CD14-positive monocyte (primary cell): ENCODE measurements at places on chromosomes 5 and 9.
A peak's percentile ranks its signal among the peaks of the same experiment; 100 is the strongest.

DNA sequence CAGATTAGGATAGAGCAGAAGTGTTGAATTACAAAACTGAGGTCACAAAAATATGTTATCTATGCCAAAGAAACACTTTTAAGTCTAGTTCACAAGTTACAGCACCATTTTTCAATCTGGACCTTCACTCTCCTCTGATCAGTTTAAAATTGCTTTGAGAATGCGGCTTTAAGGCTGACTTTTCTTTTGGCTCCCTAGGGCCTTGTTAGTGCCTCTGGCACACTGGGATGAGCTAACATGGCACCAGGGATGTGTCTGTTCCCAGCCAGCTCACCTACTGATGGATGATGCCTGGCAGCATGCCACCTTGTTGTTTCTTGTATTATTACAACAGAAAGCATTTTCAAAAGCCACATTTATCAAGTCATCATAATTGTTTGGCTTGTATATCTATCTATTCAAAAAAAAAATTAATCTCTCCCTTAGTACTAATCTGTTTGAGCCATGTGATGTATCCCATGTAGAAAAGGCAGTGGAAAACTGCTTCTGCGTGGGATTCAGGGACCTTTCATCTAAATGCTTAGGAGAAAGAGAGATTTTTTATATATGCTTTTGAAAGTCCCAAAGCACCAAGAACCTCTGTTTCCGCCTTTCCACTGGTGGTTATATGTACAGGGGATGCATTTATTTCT lies 46.6 kb downstream of the ADAMTSL1 start:
- DNase-seq = no peak

DNA sequence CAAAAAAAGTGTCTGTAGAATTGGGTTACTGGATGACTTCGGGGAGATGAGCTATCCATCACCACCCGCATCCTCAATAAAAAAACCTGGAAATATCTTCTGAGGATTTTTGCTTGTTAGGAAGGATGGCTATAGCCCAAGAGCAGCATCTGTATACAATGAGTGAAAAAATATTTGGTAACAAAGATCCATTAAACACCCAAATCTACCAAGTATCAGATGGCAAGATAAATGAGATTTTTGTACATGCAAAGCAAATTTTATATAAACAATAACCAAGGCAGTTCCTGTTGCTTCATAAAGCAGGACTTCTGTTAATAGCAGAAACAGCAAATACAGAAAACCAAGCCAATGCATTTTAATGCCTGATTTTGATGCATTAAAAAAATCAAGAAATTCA lies 166.6 kb downstream of the SLC28A3 start:
- DNase-seq = no peak

DNA sequence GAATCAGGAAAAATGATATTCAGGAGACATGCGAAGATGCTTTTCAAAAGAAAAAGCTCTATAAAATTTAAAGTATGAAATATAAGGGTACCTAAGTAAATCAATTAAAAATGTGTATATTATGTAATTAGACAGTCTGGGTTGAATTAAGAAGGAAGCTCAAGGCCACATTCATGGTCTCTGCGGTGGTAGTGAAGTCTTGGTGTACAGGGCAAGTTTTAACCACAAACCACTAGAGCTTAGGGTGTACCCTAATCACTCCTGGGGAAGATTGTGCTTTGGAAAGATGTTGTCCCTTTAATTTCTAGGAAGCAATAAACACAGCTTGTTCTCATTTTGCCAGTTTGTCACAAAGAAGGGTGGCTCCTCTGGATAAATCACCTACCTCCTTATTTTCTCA lies 287.2 kb upstream of the ZNF608 start:
- DNase-seq = no peak

DNA sequence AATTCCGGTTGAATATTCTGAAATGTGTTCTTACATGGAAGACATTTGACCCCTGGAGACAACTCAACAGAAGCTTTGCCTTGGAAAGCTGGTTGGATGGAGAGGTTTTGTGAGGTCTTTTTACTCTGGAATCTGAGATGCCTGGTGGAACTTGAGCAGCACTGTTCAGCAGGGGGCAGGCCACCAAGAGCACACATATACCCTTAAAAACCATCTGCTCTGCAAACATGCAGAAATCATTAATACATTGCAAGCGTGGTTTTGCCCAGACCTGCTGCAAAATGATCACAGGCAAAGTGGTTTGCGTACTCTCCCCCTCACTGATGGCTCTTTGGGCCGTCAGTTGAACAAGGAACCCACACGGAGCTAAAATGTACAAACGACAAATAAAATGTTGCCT lies 32.8 kb upstream of the DAP start:
- no peak for DNase-seq

- peak; percentile 35 for DNase-seq
Observed at GRCh38 chr9:98010445-98010844, 27.3 kb downstream of the ANP32B start.

DNA sequence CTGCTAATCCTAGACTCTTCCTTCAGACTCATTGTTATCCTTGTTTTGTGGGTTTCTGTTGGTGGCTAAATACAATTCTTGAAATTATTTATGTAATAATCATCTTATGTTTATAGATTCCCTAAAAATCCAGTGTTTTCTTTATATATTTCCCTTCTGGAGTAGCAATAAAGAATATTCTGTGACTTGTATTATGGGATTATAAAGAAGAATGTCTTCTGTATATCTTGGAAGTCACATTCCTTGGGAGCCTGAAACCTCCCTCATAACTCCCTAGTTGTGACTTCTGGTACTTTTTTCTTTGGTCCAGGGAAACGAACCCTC lies 356.1 kb downstream of the TMEM167A start:
- no peak for DNase-seq

DNA sequence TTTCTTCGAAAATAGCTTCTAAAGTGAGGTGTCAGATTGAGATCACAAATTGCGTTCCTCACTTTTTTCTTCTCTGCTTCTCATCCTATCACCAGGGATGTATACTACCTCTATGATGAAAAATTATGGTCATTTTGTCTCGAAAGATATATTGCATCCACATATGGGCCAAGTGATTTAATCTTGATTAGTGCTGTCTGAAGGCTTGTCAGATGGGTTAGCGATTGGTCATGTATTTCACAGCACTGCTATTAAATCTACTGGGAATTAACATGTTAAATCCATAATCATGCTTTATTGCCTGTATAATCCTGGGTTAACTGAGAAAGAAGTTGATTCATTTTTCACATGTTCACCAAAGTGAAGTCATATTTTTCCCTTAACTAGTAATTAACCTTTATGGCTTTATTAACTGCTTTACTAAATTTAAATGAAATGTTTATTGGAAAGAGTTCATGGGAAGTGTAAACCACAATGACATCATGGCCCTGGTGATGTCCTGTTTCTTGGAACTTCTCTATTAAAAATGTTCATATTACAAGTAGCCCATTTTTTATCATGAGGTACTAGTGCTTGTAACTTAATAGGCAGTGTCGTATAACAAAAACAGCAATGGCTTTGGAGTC lies 193.3 kb downstream of the SMC2 start:
- no peak for DNase-seq

GRCh38 chr5:132787076-132787475 lies 10.0 kb upstream of the SEPTIN8 start:
- DNase-seq = no peak

- no peak for DNase-seq
Observed at GRCh38 chr5:76041863-76042262, 41.3 kb upstream of the SV2C start.

GRCh38 chr5:115542086-115542485 lies 2.5 kb downstream of the FEM1C start:
- no peak for DNase-seq

DNA sequence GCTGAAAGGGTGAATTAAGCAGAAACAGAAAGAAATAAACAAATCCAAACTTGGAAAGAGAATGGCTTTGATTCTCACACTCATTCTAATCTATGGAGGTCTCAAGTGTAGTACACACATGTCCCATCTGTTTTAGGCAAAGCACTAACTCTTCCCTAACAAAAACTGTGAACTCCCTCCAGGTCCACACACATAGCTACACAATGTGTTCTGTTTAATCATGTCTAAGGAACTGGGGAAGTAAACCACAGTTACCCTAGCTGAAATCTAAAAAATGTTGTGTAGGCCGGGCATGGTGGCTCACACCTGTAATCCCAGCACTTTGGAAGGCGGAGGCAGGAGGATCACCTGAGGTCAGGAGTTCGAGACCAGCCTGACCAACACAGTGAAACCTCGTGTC lies 118.7 kb upstream of the FST start:
- no peak for DNase-seq

DNA sequence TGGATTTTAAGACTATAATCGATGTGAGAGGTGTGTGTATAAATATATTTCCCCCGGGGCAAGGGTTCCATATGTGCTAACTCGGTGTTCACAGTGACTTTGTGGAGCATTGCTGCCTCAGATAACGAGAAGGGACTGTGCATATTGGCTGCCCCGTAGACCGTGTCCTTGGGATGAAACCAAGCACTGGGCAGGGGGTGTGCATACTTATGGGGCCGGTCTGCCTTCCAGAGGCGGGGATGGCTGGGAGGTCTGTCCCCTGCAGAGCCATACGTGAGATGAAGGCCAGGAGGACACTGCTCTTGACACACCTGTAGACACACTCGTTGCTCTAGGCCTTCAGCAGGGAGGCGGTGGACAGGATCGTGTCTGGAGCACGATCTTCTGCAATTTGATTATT lies 56.0 kb upstream of the ZNF354A start:
- no peak for DNase-seq

DNA sequence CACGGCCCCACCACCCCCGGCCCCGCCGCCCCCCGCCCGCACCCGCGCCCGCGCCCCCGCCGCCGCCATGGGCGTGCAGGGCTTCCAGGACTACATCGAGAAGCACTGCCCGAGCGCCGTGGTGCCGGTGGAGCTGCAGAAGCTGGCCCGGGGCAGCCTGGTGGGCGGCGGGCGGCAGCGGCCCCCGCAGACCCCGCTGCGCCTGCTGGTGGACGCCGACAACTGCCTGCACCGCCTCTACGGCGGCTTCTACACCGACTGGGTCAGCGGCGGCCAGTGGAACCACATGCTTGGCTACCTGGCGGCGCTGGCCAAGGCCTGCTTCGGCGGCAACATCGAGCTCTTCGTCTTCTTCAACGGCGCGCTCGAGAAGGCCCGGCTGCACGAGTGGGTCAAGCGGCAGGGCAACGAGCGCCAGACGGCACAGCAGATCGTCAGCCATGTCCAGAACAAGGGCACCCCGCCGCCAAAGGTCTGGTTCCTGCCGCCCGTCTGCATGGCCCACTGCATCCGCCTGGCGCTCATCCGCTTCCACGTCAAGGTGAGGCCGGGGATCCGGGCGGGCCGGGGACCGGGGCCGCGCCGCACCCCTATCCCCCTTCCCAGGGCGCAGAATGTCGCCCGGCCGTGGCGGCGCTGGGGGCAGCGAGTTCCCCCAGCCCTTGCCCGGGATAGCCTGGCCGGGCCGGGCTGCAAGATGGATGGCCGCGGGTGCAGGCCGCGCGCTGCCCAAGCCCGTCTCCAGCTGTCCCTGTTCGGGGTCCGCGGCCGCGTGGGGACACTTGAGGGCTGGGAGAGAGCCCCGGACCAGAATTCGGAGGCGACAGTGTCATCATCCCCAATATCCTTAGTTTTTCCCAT lies 594 bp downstream of the FAM120A start:
- peak; percentile 29 for DNase-seq

GRCh38 chr9:133770076-133770777 lies 32.1 kb upstream of the SARDH start:
- DNase-seq = no peak

DNA sequence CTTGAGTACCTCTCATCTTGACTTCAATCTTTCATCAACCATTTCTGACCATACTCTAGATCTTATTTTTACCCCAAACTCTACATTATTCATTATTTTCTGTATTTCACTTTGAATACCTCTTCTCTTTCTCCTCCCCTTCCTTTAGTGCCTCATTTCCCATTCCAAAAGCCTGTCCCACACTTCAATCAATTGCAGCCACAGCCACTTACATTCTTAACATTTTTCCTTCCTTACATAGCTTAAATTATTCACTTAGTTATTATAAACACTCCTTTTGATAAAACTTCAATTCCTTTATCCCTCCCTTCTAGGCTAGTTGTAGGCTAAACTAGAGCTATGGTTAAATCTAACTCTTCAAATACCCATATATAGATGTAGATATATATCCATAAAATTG lies 344.0 kb downstream of the PRR16 start:
- no peak for DNase-seq

DNA sequence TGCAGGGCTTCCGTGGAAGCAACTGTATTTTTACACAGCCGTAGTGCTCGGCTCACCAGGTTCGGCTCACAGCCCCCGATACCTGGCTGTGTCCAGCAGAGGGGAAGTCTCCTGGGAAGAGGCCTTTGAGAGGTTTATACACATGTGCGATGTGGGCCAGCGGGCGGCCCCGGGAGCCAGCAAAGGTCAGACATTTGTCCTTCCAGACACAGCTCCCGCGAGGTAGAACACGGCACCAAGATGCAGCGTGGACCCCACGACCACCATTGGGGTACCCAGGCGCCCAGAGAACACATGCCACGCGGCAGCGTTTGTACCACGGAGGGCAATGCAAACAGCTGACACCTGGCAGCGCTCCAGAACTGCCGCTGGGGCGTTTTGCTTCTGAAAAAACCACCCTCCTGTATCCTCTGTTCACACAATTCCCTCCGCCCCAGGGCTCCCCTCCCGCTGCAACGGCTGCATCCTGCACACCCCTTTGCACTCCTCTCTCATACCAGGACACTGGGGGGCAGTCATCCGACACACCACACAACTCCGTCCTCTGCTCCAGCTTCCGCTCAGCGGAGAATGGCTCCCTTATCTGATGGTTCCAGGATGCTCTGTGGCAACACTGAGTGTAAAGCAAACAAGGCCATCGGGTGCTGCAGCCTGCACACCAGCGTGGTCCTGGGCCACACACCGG lies 235.3 kb downstream of the SYK start:
- DNase-seq = peak; percentile 81

GRCh38 chr9:77968506-77968905 lies 63.1 kb downstream of the GNAQ start:
- no peak for DNase-seq

- DNase-seq = no peak
Observed at GRCh38 chr5:171999877-172000276, 6.6 kb downstream of the FBXW11 start.

DNA sequence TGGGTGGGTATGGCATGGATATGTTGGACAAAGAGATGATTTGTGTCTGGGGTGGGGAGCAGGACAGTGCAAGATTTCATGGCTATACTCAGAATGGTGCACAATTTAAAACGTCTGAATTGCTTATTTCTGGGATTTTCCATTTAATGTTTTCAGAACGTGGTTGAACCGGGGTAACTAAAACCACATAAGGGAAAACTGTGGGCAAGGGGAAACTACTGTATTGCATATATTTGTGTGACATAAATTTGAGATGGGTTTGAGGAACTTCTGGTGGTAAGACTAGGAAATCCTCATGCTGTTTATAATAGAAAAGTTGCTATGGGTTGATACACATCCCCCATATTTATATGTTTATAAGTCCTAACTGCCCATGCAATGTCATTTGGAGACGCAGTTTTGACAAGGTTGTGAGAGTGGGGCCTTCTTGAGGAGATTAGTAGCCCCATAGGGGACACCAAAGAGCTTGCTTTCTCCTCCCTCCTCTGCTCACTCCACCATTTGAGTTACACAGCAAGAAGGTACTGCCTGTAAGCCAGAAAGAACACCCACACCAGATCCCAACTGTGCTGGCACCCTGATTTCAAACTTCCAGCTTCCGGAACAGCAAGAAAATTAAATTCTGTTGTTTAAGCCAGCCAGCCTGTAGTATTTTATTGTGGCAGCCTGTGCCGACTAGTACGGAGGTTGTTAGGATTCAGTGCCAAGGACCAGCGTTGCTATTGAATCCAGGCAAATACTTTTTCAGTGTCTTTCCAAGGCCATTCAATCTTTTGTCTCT lies 2118.9 kb downstream of the MAT2B start:
- DNase-seq = no peak

GRCh38 chr5:94103514-94104245 lies 362.3 kb upstream of the POU5F2 start:
- DNase-seq = no peak
